ENCODE measurements at places on chromosomes 5 and 9.

DNA sequence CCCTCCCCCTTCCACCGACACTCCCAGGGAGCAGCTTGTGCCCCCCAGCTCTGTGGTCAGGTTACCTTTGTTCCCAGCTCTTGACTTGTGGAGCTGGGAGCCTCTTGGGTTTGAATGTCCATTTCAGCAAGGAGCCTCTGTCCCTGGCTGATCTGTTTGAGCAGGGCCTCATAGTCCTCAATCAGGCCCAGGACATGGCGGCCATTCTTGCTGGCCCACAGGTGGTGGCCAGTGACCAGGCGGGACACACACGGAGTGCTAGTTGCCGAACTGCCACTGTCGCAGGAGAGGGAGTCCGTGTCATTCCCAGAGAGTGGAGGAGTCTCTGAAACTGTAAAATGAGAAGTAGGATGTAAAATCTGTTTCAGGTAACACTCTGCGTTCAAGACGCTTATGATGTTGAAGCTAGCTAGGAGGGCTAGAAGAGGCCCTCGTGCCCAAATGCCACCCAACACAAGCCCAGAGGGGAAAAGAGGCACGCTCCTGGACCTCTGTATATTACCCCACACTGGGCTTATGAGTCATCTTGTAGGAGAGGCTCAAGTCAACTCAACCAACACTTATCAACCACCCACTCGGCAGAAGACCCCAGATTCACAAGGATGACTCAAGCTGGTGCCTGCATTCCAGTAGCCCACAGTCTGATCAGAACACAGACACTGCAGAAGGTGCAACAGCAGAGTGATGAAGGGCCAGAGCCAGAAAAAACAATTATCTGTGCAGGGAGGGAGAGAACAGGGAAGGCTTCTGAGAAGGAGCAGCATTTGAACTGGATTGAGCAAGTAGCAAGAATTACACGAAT lies 177.0 kb downstream of the CDK5RAP2 start:
- no peak for DNase-seq

- no peak for DNase-seq
Observed at GRCh38 chr9:21553441-21553840, 71.3 kb upstream of the IFNE start.

- no peak for DNase-seq
Observed at GRCh38 chr5:149062371-149063016, 368 bp downstream of the SH3TC2 start.

DNA sequence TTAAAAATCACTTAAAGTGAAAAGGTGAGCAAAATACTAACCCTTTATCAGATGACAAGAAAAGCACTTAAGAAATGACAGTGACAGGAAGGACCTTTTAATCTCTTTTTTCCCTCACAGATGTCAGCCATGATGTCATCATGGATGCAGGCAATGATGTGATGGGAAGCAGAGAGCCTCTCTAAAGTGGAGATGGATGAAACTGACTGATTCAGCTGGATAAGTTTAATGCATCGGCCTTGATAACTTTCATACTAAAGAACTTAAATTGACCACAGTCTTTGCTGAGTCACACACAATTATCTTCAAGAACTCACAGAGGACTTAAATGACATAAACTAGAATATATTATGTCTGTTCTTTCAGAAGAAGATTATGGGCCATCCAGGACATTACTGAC lies 153.2 kb upstream of the FGF10 start:
- DNase-seq, result no peak

DNA sequence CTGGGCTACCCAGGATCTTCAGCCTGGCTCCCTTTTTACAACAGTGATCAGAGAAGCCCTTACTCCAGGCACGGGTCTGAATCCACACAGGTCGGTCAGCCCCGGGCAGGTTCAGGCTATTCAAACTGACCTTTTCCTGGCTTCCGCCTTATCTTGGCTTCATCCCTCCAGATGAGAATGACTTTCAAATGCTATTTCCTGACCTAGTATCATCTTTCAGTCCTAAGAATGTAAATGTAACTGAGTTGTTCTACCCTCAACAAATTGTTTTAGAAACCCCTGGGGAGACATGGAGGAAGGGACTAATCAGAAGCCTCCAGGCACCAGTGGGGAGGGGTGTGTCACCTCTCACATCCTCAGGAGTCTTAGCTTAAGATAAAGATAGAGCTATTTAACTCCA lies 213.2 kb downstream of the EPB41L4A start:
- no peak for DNase-seq
